Stimulated activated CD8-positive, alpha-beta memory T cell treated with anti-CD3 and anti-CD28 coated beads, Interleukin-7, amount 100 ng/mL, for 48 hours (primary cell): ENCODE measurements at places on chromosomes 12 and 14.

DNA sequence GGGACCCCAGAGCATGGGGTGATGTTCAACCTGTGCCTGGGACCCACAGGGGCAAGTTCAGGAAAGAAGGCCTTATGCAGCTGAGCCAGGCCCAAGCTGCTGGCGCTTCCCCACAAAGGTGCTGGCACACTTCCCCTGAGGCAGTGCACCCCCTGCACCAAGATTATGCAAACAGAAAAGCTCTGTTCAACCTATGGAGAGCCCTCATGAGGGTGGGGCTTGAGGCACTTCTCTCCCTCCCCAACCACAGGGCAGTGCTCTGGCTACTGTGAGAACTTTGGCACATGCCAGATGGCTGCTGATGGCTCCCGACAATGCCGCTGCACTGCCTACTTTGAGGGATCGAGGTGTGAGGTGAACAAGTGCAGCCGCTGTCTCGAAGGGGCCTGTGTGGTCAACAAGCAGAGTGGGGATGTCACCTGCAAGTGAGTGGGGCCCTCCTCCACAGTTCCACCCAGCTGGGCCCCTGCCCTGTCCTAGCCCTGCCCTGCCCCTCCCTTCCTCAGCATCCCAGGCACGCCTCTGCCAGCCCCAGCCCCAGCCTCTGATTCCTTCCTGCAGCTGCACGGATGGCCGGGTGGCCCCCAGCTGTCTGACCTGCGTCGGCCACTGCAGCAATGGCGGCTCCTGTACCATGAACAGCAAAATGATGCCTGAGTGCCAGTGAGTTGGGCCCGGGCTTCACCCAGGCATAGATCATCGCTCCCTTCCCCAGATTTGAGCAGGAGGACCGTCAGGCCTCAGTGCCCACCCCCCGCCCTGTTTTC is 5.5 kb upstream of the NXPH4 start:
- DNase-seq = no peak

DNA sequence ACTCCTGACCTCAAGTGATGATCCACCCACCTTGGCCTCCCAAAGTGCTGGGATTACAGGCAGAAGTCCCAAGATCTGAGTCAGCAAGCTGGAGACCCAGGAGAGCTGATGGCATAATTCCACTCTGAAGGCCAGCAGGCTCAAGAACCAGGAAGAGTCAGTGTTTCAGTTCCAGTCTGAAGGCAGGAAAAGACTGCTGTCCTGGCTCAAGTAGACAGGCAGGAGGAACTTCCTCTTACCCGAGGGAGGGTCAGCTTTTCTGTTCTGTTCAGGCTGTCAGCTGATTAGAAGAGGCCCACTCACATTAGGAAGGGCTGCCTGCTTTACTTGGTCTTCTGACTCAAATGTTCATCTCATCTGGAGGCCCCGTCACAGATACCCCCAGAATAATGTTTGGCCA is 206.0 kb upstream of the MYL2 start:
- no peak for DNase-seq

DNA sequence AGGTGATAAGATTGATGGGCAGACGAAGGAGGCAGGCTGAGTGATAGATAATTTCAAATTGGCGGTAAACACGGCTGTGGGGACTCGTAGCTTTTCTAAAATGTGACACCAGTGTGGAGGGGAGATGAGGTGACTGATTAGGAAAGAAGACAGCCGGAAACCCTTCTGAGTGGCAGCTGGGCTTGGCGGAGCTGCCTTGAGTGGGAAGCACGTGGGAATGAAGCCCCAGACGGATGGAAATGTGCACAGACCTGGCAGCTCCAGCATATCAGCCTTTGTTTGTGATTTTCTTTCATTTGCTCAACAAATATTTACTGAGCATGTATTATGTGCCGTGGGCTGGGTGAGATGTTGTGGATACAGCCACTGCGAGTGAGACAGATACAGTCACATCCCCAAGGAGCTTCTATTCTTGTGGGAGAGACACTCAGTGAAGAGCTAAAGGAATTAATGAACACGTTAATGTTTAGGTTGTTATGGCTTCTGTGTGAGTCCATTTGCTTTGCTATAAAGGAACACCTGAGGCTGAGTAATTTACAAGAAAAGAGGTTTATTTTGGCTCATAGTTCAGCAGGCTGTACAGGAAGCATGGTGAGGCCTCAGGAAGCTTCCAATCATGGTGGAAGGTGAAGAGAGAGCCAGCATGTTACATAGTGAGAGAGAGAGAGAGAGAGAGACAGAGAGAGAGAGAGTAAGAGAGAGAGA is 65.5 kb upstream of the LHX5 start:
- DNase-seq = no peak

DNA sequence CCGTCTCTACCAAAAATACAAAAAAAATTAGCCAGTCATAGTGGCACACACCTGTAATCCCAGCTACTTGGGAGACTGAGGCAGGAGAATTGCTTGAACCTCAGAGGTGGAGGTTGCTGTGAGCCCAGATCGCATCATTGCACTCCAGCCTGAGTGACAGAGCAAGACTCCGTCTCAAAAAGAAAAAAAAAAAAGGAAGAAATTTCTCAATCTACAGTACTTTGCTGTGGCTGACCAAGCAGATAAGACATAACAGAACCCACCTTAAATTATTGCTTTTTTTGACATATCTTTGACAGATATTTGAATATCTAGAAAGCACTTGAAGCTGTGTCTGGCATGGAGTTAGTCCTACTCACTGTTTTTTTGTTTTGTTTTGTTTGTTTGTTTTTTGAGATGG is 34.9 kb upstream of the HNF1A start:
- no peak for DNase-seq

DNA sequence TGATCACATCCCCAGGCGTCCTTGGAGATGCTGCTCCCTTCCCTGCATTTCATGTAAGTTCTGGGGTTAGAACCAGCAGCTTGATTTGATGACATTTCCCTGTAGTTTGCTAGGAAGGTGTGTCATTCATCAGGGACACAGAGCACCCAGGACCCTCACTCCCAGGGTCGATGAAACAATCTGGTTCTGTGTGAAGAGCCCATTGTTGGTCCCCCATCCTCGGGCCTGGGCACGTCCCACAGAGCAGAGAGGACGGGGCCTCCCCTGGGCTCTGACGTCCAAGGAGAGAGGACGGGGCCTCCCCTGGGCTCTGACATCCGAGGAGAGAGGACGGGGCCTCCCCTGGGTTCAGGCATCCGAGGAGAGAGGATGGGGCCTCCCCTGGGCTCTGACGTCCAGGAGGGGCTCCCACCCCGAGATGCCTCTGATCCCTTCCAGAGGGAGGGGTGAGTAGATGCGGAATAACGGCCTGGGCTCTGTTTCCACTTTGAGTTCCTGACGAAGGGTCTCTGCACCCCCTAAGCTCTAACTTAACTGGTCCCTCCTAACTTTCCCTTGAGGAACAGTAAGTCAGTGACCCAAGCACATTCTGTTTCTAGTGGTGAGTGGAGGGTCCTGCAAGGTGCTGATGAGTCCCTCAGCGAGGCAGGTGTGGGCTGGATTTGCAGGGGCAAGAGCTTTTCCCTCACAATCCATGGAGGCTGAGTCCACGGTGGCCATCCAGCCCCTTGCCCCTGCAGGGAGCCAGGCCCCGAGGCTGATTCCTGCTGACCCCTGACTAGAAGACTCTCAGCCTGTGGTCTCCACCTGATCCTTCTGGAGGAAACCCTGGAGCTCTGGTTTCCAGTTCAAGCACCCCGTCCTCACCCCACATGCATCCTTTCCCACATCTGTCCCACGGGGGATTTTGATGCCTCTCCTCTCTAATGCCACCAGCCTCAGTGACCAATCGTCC is 35.5 kb upstream of the SFSWAP start:
- no peak for DNase-seq

GRCh38 chr12:50059440-50060119 is 2.2 kb downstream of the ASIC1 start:
- peak; percentile 75 for DNase-seq

DNA sequence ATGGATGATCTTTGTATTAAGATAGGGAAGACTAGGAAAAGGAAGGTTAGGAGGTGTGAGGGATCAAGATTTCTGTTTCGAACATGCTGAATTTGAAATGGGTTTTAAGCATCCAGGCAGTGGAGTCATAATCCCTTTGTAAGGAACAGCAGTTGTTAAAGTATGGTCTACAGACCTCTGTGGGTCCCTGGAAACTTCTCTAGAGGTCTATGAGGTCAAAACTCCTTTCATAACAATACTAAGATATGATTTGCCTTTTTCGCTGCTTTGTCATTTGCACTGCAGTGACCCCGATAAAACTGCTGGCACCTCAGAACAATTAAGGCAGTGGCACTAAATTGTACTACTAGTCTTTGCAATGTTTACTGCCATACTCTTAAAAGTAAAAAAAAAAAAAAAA is 1.5 kb downstream of the RAD51AP1 start:
- no peak for DNase-seq

DNA sequence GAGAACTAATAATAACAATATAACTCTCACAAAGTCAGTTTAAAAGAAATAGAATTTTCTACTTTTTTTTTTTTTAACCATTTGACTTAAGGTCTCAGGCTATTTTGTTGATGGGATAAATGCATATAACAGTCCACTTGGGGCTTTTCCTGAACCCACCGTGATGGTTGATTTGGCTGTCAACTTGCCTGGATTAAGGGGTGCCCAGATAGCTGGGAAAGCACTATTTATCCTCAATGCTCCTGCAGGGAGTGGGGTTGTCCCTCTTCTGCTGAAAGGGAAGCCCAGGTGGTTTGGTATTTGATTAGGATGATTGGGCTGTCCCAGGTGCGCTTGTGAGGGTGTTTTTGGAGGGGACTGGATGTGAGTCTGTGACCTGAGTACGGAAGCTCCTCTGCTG is 114.9 kb downstream of the AACS start:
- DNase-seq = no peak

GRCh38 chr14:66600416-66600815 is 92.5 kb downstream of the GPHN start:
- DNase-seq = no peak

GRCh38 chr14:102493096-102493495 is 16.5 kb downstream of the ANKRD9 start:
- no peak for DNase-seq

- DNase-seq = no peak
Observed at GRCh38 chr12:51419425-51420193, 5.0 kb upstream of the SLC4A8 start.

DNA sequence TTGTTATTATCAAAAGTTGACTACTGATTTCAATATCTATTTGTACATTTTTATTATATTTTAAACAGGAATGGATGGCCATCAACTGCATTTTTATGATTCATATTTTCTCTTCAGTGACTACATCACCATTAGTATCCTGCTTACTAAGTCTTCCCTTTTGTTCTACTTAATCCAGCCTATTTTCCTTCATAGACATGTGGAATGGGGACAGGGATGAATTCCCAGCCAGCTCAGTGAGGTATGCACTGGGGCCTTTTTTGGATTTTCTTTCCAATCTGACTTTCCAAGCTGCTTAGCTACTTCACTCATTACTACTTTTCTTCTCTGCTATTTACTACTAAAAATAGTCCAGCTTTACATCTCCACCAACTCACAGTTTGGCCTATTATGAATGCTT is 38.4 kb downstream of the AKAP6 start:
- DNase-seq = no peak

DNA sequence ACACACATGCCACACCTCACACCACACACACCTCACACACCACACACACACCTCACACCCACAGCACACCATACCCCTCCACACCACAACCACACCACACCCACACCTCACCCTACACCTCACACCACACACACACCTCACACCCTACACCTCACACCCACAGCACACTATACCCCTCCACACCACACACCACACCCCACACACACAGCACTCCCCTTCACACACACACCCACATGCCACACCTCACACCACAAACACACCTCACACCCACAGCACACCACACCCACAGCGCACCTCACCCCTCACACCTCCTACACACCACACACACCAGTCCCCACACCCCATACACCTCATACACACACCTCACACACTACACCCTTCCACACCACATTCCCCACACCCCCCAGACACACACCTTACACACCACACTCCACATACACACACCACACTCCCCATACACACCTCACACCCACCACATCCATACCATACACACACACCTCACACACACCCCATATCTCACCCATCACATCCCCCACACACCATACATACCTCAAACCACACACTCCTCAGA is 80.0 kb downstream of the ACTN1 start:
- DNase-seq = no peak

DNA sequence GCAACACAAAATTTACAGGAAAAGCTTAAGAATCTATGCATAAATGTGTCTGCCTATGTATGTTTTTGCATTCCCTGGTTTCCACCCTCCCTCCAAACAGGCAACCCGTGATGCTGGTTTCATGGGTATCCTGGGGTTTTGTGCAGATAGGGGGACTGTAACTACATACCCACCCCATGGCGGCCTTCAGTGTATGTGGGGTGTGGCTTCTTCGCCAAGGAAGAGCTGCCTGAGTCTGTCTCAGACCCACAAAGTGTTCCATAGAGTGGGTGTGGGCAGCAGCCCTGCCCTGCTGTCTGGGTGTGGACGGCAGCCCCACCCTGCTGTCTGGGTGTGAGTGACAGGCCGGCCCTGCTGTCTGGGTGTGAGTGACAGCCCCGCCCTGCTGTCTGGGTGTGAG is 174.8 kb downstream of the ADGRD1 start:
- DNase-seq = no peak

DNA sequence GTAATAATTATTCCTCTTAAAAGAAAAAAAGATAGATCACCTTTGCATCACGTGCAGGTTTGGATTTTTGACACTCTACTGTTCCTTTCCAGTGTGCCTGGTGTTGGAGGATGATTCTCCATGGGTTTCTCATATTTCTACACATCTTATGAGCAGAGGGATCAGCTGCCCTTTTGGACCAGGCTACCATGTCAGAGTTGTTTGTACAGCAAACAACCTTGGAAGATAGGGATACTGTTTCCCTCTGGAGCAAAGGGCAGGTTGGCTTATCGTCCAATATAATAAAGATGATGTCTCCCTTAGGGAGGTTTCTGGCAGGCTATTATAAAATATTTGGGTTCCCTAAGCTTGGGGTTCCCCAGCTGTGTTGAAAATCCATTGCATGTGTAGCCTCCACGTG is 42.1 kb downstream of the DAO start:
- DNase-seq = no peak

DNA sequence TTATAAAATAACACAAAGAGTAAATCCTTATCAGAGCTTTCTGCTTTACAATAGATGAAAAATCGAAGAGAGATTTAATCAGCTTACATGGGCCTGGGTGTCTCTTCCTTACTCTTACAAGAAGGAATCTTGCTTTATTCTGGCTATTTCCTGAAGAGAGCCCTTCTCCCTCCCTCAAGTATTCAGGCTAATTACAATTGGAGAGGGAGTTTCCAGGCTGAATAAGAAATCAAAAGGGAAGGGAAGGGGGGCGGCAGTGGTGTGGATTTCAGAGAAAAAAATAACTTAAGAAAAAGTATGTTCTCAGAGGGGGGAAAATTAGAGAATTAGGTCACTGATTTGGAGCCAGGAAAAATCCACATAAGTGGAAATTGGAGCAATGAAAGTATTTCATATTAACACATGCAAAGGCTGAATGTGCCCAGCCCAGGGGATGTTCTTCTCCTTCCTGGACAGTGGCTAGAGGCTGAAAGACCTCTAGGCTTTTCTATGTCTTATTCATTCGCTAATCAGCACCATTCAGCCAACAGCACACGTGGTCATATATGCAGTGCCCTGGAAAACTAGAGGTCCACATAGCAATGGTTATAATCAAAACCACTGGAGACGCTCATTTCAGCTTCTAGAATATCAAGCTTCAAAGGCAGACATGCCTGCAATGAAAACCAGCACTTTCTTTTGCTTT is 158.9 kb upstream of the BTG1 start:
- no peak for DNase-seq

GRCh38 chr14:64112867-64113678 is 181.1 kb downstream of the ESR2 start:
- no peak for DNase-seq

GRCh38 chr14:34064349-34064748 is 113.5 kb upstream of the EGLN3 start:
- no peak for DNase-seq
